ENCODE measurements at places on chromosomes 5 and 9. TPM values are rescaled to one million over a fixed set of nuclear protein-coding genes. Genes with fewer than 3 reads are reported as not detected.
A peak's percentile ranks its signal among the peaks of the same experiment; 100 is the strongest.

RANBP17 gene
- 22.5 TPM for total RNA-seq

PDZD2 gene
- total RNA-seq, result 34.0 TPM

ZNG1A gene
- 19.5 TPM for total RNA-seq

SHLD3 gene
- 2.9 TPM for total RNA-seq

OTULINL gene
- total RNA-seq, result 4.3 TPM

DNA sequence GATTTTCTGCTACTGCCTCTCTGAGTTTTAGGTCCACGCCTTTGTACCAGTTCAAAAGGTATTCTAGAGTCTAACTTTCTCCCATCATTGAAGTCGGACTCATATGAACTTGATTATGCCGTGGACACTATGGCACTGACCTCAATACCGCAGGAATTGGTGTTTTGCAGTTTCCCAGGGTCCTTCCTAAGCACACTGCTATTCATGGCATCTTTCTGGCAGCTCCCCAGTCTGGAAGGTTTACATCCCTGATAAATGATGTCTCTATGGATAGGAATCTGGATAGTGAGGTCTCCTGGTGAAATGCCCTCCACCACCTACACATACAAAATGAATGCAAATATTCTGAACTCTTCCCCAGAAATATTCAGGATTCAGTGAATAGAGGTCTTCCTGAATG, 422.2 kb downstream of the CTNND2 start:
- H3K4me3 ChIP-seq, result no peak overlapping the region
- H3K4me1 ChIP-seq, result peaks cover 12% of the 10 kb centered on the region
- no peaks in the 10 kb centered on the region for H3K27me3 ChIP-seq

GRCh38 chr5:15020736-15021135, 149.2 kb upstream of the ANKH start:
- peaks cover 67% of the 10 kb centered on the region for H3K4me1 ChIP-seq
- no peaks in the 10 kb centered on the region for H3K27me3 ChIP-seq
- peaks cover 5% of the 10 kb centered on the region for H3K36me3 ChIP-seq
- H3K4me3 ChIP-seq, result peak overlapping the region; percentile 41
- peak overlapping the region; percentile 95 for H3K27ac ChIP-seq

- H3K27me3 ChIP-seq, result no peaks in the 10 kb centered on the region
- H3K36me3 ChIP-seq, result peaks cover 14% of the 10 kb centered on the region
- DNase-seq, result no peak
- H3K27ac ChIP-seq, result no peak overlapping the region
- H3K4me3 ChIP-seq, result no peak overlapping the region
These were observed 60.9 kb upstream of the GLRX start for GRCh38 chr5:95883185-95884016.

GRCh38 chr5:97412959-97413358, 229.9 kb upstream of the RIOK2 start:
- no peaks in the 10 kb centered on the region for H3K4me1 ChIP-seq
- no peak overlapping the region for H3K27ac ChIP-seq
- H3K27me3 ChIP-seq, result peaks cover 9% of the 10 kb centered on the region

GRCh38 chr9:27438522-27438921, 85.6 kb upstream of the IFNK start:
- H3K4me3 ChIP-seq, result no peak overlapping the region
- peaks cover 4% of the 10 kb centered on the region for H3K36me3 ChIP-seq
- DNase-seq, result no peak
- peaks cover 6% of the 10 kb centered on the region for H3K27me3 ChIP-seq

- no peak for DNase-seq
- peaks cover 24% of the 10 kb centered on the region for H3K4me1 ChIP-seq
- peaks cover 9% of the 10 kb centered on the region for H3K27me3 ChIP-seq
- no peak overlapping the region for H3K27ac ChIP-seq
- H3K36me3 ChIP-seq, result peaks cover 4% of the 10 kb centered on the region
These were observed 111.5 kb downstream of the PAX5 start for GRCh38 chr9:36922548-36922947.

DNA sequence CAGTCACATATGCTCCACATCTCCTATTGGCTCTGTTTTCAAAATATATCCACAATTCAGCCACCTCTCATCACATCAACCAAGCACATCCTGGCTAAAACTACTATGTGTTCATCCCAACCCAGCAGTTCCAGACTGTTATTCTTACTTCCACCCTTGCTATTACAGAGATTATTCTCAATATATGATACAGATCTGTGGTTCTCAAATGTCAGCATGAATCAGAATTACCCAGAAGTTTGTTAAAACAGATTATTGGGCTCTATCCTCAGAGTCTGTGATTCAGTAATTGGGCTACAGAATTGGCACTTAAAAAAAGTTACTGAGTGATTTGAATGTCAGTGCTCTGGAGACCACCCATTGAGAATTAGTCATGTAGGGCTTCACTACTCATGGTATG, 78.8 kb upstream of the IZUMO3 start:
- no peaks in the 10 kb centered on the region for H3K4me1 ChIP-seq
- H3K27ac ChIP-seq, result no peak overlapping the region
- H3K4me3 ChIP-seq, result no peak overlapping the region
- no peaks in the 10 kb centered on the region for H3K36me3 ChIP-seq
- H3K27me3 ChIP-seq, result no peaks in the 10 kb centered on the region
- no peak for DNase-seq

GRCh38 chr9:25913806-25914205, 235.6 kb upstream of the TUSC1 start:
- H3K36me3 ChIP-seq, result no peaks in the 10 kb centered on the region
- no peak overlapping the region for H3K4me3 ChIP-seq
- peaks cover 17% of the 10 kb centered on the region for H3K4me1 ChIP-seq
- H3K27ac ChIP-seq, result no peak overlapping the region
- H3K27me3 ChIP-seq, result peaks cover 5% of the 10 kb centered on the region

DNA sequence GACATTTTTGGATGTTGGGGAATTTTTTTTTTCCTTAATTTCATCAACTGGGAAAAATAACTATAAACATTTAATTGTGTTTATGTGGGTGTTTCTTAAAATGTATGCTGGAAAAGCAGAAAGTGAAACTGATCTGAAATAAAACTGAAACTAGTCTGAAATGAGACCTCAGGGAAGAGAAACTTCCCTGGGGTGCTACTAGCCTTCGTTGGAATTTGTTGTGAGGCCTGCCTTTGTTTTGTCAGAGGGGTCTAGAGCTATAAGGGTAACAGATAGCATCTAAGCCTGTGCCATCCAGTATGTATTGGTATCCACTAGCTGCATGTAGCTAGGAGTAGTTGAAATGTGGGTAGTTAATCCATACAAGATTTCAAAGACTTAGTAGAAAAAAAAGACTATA, 10.4 kb downstream of the ZNF618 start:
- peak overlapping the region; percentile 54 for H3K4me3 ChIP-seq
- peak overlapping the region; percentile 75 for H3K27ac ChIP-seq
- no peak for DNase-seq
- no peaks in the 10 kb centered on the region for H3K27me3 ChIP-seq
- H3K36me3 ChIP-seq, result peaks cover 6% of the 10 kb centered on the region

- H3K4me1 ChIP-seq, result no peaks in the 10 kb centered on the region
- no peaks in the 10 kb centered on the region for H3K36me3 ChIP-seq
- H3K27me3 ChIP-seq, result peaks cover 32% of the 10 kb centered on the region
These were observed 69.3 kb downstream of the OLFM1 start for GRCh38 chr9:135156525-135157510.

DNA sequence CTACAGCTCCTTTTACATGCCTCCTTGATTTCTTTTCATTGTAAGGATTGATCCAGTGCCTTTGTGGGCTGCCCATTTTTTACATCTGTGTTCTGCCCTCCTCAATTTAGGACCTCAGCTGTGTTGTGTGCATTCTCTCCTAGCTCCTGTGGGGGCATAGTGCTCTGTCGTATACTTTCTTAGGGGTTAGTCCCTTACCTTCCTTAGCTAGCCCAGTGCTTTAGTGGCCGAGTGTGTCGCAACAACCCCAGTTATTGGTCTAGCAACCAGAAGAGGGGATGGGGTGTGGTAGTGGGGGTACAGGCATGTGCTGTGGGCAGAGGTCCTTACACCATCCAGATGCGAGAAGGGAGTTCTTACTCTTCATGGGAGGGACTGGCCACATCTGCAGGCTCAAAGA, 12.1 kb downstream of the MTRR start:
- no peak overlapping the region for H3K4me3 ChIP-seq
- DNase-seq, result no peak
- H3K27me3 ChIP-seq, result no peaks in the 10 kb centered on the region
- H3K4me1 ChIP-seq, result peaks cover 16% of the 10 kb centered on the region

DNA sequence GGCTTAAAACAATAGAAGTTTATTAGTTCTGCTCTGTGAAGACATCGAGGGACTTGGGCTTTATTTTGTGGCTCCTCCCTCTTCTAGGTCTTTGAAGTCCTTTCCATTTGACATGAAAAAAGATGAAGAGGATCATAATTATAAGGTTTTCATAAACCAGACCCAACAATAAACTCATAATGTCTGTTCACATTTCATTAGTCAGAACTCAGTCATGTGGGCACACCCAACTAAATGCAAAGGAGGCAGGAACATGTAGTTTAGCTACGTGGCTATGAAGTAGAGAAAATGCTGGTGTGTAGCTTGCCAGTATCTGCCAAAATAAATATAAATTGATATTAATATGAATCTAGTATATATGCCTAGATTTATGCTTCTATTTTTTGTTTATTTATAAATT, 393.9 kb upstream of the C9orf72 start:
- no peak for DNase-seq
- no peaks in the 10 kb centered on the region for H3K4me1 ChIP-seq
- H3K27ac ChIP-seq, result no peak overlapping the region
- no peaks in the 10 kb centered on the region for H3K36me3 ChIP-seq
- H3K4me3 ChIP-seq, result no peak overlapping the region
- peaks cover 4% of the 10 kb centered on the region for H3K27me3 ChIP-seq

DNA sequence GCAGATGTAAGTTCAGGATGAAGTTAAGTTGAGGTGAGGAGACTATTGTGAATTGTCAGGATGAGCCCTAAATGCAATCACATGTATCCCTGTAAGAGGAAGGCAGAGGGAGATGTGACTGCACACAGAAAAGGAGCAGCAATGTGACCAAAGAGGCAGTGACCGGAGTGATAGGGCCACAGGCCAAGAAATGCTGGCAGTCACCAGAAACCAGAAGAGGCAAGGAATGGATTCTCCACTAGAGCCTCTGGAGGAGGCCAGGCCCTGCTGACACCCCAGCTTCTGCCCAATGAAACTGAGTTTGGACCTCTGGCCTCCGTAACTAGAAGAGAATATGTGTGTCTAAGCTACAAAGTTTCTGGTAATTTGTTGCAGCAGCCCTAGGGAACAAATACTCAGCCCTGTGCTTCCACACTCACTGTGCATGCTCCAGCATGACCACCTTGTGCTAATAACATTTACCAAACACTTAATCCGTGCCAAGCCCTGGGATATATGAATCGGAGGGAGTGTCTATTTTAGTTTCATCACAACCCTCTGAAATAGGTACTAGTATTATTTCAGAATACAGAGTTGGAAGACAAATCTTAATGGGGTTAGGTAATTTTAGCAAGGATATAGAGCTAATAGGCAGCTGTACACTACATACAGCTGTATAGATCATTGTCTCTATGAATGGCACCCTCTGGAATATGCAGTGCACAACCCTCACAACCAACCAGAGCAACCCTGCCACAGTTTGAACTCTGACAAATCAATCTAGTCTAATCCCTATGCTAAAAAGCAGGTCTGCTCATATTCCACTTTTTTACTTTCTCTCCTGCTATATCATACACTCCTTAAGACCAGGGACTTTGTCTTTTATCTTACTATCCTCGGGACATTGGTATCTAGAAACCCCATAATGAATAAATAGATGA, 7.8 kb upstream of the GPX8 start:
- no peak overlapping the region for H3K4me3 ChIP-seq
- H3K36me3 ChIP-seq, result no peaks in the 10 kb centered on the region
- peaks cover 29% of the 10 kb centered on the region for H3K4me1 ChIP-seq
- no peak overlapping the region for H3K27ac ChIP-seq

DNA sequence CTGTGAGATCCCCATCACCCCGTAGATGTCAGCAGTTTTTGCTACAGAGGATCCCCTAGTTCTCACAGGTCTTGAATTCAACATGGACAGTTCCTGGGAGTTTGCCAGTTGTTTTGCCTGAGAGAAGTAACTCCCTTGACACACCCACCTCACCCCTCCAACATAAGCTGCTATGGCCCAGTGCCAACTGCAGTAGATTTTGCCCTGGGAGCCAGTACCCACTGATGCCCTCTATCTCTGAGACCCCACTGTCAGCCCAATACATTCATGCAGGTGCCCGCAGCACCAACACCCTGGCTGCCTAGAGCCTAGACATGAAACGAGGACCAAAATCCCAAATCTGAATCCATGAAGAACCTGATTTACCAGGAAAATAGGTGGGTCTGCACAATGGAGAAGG, 583.9 kb upstream of the CTNND2 start:
- H3K27ac ChIP-seq, result no peak overlapping the region

DNA sequence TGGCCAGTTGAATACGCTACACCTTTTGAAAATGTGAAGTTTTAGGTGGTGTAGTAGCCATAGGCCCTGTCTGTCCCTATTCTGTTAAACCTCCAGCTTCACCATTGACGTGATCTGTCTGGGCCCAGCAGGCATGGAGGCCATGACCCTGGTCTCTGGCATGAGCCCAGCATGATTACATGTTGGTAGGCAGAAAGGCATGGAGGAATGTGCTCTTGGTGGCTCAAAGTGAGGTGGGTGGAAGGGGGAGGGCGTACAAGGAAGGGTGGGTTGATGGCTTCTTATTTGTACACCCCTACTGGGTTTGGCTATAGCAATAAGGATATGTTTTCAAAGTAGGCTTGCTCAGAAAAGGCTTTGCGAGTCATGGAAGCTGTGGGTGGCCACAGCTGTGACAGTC, 23.7 kb downstream of the RALGPS1 start:
- peaks cover 5% of the 10 kb centered on the region for H3K4me1 ChIP-seq
- H3K4me3 ChIP-seq, result no peak overlapping the region
- no peaks in the 10 kb centered on the region for H3K36me3 ChIP-seq
- H3K27me3 ChIP-seq, result no peaks in the 10 kb centered on the region
- no peak overlapping the region for H3K27ac ChIP-seq

DNA sequence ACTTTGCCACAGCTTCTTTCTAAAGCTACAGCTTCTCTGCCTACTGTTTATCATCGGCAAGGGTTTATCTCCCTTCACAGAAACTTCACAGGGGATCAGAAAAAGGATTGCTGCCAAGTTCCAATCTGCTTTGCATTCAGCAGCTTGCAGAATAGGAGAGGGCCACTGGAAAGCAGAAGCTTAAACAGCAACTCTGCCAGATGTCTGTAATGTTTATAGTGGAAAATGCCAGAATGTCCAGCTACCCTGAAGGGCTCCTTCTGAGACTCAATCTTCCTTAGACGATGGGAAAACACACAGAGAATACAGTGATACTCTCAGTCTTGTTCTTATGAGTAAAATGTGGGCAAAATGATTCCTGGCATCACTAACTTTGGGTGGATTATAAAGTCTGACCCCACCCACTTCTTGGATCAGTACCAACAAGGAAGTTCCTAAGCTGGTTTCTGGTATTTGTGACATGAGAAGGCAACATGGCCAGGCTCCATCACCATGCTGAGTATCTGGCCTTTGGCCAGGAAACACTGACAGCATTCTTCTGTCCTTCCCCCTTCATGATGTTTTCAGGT, 19.0 kb downstream of the STOM start:
- DNase-seq, result no peak
- H3K36me3 ChIP-seq, result peaks cover 16% of the 10 kb centered on the region
- H3K4me3 ChIP-seq, result peak overlapping the region; percentile 47
- peaks cover 47% of the 10 kb centered on the region for H3K4me1 ChIP-seq
- peak overlapping the region; percentile 89 for H3K27ac ChIP-seq
- no peaks in the 10 kb centered on the region for H3K27me3 ChIP-seq
